ENCODE measurements at places on chromosomes 5 and 9.
A peak's percentile ranks its signal among the peaks of the same experiment; 100 is the strongest.

GRCh38 chr9:108225149-108225800, 630.5 kb downstream of the ACTL7B start:
- no peak for DNase-seq

GRCh38 chr9:87587356-87587745, 89.7 kb downstream of the DAPK1 start:
- DNase-seq = no peak

DNA sequence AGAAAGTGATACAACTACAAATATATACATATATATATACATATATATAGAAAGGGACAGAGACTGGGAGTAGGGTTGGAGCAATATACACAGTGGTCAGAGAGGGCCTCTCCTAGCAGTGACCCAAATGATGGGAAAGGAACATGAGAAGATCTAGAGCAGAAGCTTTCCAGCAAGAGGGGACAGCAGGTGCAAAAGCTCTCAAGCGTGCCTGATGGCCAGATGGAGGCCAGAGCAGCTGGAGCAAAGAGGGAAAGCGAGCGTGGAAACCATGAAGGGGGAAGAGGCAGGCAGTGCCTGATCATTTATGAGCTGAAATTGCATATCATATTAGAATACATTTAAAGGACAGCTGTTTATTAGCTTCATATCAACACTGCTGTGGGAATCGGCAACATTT, 7.6 kb upstream of the GRPEL2 start:
- no peak for DNase-seq

DNA sequence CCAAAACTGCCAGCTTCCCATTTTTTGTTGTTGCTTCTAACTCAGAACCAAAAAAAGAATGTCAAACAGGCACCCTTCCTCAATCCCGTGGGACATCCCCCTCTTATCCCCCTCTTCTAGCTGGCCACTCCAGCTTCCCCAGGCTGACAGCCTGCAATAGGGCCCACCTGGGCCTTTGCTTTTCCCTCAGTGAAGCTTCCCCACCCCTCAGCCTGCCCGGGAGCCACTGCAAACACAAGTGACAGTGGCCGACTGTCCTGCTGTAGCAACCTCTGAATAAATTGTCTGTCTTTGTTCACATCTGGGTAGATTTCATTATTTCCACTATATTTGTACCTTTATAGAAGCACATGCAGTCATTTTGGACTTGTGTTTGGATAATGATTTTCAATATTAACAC, 245.3 kb downstream of the GADD45G start:
- no peak for DNase-seq

DNA sequence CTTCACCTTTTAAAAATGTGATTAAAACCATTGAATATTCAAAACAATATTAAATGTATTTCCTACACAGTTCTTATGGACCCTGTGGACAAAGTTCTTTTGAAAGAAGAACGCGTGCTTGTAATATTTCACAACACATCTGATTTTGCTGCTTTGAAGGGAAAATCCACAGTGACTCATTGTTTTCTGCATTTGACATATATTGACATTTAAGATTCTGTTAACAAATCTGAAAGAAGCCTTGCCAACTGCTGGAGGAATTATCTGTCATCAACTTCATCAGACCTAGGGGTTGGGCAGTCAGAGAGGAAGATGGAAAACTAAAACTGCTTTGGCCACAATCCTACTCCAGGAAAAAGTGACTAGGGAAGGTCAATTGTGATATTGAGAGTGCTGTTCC, 56.9 kb upstream of the RASEF start:
- DNase-seq = no peak

DNA sequence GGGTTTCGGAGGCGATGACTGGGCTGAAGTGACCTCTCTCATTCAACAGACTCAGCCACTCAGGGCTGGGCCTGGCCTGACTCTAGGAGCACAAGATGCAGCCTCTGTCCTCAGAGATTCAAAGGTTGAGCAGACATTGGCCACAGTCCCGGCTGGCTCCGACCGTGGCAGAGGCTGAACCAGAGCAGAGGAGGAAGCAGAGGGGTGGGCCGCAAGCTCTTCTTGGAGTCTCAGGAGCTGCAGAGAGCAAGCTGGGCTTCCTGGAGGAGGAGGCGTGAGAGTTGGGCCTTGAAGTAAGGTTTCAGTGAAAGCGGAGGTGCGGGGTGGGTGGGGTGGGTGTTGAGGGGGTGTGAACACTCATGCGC, 37.6 kb downstream of the ALG2 start:
- DNase-seq = no peak

GRCh38 chr5:132674671-132675506, 1.1 kb downstream of the IL4 start:
- peak; percentile 58 for DNase-seq

DNA sequence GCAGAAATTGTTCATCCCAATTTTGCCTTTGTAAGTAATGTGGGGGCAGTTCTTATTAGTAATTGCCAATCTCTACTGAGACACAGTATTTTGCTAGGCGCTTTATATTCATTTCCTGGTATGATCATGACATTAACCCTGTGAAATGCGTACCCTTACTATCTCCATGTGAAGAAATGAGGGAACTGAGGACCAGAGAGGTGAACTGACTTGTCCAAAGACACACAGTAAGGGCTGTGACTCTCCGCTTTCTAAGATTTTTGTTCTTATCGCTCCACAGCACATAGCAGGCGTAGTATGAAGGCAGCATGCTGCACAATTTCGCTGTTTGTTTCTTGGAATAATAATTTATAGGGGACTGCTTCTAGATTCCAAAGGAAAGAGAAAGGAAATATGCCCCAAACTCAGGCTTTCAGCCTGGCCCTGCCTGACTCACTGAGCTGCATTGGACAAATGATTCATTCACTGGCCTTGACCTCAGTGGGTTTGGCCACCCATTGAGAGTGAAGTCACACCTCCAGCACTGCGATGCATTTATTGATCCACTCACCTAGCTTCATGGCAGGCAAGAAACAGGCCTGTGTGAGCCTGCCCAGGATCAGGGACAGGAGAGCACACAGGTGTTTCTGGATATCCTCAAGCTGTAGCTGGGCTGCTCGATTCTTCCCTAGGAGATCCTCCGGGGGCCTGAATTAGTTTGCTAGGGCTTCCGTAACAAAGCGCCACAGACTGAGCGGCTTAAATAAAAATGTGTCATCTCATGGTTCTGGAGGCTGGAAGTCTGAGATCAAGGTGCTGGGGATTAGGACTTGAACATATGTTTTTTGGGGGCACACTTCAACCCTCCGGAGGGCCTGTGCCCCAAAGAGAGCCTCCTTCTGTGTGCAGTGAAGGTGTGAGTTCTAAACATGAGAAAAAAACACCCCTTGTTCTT, 7.2 kb upstream of the DUSP1 start:
- peak; percentile 86 for DNase-seq

DNA sequence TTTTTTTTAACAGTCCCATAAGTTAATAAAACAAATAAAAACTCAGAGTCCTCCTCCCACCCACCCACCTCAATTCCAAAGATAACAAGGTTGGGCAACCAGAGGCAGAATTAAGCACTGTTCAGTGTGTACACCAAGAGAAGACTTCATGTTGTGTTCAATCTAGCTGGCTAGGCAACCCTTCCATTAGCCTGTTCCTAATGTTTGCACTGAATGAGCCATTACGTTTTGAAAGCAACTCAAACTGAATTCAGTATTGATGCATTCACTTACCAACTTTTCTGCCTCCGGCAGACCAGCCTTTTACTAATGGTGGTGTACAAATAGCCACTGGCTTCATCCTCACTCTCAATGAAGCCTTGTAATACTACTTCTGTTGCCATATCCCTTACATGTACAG, 47.5 kb downstream of the PBX3 start:
- DNase-seq = no peak

GRCh38 chr5:137142764-137143605, 356.1 kb downstream of the SPOCK1 start:
- peak; percentile 50 for DNase-seq

DNA sequence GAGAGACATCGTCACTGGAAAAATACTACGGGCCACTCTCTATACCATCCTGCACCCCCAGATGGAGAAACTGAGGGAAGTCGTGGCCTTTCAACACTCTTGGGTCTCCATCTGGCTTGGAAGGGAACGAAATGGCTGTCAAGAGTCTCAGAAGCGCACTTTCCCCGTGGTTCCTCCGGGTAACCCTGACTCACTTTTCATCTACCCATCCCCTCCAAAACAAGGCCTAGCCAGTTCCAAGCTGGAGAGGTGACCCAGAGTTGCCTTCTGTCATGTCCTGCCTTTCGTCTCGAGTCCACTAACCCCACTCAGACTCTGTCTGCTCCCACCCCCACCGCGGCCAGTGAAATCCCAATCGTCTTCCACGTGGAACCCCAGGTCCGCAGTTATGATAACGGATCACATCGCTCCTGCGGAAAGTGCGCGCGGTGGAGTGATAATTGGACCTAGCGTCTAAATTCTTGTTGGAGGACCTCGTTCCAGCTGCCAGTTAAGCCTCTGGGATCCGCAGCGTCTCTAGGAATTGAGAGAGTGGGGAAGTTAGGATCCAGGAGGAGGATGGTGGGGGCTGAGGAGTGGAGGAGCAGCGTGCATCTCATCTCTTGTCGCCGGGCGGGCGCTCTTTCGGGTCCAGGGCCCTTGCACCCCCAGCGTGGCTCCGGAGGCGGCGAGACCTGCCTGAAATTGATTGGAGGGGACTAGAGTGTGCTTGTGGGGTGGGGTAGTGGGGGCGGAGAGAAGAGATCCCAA, 4.6 kb downstream of the CDKN2A start:
- no peak for DNase-seq

- no peak for DNase-seq
Observed at GRCh38 chr9:114671605-114672004, 10.4 kb downstream of the TEX48 start.

GRCh38 chr9:117074342-117074662, 340.6 kb downstream of the ASTN2 start:
- no peak for DNase-seq

- DNase-seq = peak; percentile 60
Observed at GRCh38 chr9:76302947-76303550, 91.2 kb downstream of the RFK start.

DNA sequence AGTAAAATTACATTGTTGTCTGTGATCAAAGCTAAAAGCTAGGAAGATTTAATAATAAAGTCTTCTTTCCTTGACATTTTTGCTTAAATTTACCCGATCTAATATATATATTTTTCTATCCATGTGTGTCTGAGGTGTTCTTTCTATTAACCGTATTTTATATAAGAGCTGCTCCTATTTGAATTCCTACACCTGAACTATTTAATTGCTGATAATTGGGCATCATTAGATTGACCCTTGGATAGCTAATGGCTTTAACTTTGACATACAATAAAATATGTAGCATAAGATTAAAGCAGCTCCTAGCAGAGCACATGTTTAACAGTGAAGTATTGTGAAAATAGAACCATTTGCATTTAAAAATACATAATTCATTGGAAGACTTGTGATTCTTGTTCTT, 792.7 kb downstream of the MAT2B start:
- DNase-seq = no peak

GRCh38 chr9:112097712-112098688, 77.1 kb downstream of the SUSD1 start:
- peak; percentile 59 for DNase-seq

DNA sequence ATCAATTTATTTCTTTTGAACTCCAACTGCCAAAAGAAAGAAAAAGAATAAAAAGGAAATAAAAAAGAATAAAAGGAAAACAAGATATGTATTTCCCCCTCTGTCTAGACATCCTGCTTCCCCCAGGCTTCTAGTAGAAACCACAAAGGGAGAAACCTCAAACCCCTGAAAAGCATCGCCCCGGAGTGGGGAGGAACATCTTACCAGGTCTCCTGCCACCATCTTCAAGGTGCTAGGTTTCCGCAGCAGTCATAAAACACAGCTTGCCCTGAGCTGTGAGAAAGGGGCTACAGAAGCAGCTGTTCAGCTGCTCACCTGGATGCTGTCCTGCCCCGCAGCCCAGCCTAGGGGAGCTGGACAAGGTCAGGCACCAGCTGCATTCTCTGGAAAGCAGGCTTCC, 487.7 kb downstream of the GADD45G start:
- no peak for DNase-seq

GRCh38 chr5:9059920-9060691, 485.8 kb downstream of the SEMA5A start:
- peak; percentile 87 for DNase-seq

DNA sequence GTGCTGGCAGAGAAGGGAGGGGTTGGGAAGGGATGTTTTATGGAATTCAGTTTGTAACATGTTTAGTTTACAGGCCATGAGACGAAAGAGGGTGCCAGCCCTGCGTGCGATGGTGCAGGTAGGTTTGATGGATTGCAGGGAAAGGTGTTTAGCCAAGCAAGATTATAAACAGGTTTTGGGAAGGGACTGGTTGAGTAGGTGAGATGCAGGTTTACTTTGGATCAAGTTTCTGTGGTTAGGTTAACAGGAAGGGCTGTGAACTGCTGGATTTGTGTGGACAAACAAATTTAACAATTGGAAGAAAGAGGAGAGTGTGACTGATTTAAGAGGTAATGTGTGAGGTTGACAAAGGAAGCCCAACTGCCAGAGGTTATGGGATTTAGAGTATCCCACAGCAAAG, 32.6 kb upstream of the GPX3 start:
- no peak for DNase-seq

DNA sequence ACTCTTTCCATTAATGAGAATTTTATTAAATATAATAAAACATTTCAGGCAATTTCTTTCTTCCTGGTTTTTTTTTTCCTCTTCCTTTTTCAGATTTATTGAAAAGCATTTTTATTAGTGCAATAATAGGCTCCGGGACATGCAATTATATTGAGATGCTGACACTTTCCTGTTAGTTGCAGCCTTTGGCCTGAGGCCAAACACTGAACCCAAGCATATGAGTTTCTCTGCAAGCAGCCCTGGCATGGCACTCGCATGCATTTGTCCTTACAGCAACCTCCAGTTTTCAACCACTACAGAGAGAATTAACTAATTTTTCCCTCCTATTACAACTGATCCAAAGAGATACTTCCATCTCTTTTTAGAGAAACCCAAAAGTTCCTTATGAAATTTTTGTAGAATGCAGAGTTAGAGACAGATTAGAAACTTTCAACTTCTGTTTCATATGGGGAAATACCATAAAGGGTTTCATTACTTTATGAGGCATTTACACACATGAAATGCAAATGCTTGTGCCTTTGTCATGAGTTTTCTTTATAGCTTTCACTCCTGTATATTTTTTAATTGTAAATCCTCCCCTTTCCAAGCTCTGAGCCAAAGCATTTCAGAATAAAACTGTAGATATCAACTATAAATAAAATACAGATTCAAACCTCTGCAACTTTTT, 183.0 kb downstream of the CETN3 start:
- no peak for DNase-seq

GRCh38 chr5:40694433-40694832, 14.7 kb downstream of the PTGER4 start:
- DNase-seq = no peak

DNA sequence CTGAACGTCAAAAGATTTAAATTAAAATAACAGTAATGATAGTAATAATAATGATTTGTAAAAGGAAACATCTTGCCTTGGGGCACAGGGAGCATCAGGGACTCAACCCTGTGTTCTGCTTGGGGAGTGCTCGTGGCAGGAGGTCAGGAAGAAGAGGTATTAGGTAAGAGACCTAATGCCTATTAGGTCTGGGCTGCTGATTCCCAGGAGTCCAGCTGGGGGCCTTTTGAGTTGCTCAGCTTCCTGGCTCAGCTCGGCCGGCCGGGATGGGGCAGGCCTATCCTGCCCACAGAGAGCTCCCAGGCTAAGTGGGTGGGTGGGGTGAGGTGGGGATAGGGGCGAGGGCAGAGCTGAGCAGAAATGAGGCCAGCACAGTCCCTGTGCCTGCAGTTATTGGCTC, 17.5 kb downstream of the LMX1B start:
- DNase-seq = peak; percentile 11

Data from ACHN (cell line).